ENCODE measurements at places on chromosomes 7 and 10. TPM values are rescaled to one million over a fixed set of nuclear protein-coding genes. Genes with fewer than 3 reads are reported as not detected.

The CLEC5A gene
- total RNA-seq, result 0.55 TPM

The NPS gene
- total RNA-seq, result not detected

The RAB19 gene
- 21.9 TPM for total RNA-seq

The SFTPA1 gene
- not detected for total RNA-seq

The TACC2 gene
- total RNA-seq, result 113 TPM

The TAS2R3 gene
- 2.1 TPM for total RNA-seq

The PRTFDC1 gene
- 6.2 TPM for total RNA-seq

The CDNF gene
- total RNA-seq, result 1.7 TPM

The TRIM56 gene
- total RNA-seq, result 36.2 TPM

DNA sequence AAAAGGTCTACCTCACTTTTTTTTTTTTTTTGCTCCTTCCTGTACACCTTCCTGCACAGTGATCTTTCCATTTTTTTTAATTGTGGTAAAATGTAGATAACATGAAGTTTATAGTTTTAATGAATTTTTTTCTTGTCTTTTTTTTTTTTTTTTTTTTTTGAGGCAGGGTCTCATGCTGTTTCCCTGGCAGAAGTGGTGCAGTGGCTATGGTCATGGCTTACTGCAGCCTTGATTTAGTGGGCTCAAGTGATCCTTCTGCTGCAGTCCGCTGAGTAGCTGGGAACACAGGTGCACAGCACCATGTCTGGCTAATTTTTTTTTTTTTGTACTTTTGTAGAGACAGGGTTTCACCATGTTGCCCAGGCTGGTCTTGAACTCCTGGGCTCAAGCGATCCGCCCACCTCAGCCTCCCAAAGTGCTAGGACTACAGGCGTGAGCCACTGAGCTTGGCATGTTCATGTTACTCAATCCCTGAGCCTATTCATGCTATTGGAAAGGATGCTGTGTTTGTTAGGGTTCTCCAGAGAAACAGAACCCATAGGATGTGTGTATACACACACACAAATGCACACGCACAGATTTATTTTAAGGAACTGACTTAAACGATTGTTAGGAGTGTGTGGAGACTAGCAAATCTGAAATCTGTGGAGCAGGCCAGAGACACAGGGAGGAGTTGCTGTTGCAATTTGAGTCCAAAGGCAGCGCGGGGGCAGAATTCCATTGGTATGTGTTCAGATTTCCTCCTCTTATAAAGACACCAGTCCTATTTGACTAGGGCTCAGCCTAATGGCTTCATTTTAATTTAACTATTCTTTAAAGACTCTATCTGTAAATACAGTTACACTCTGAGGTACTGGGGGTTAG, 29.1 kb downstream of the GALNT11 start:
- no peak for DNase-seq

DNA sequence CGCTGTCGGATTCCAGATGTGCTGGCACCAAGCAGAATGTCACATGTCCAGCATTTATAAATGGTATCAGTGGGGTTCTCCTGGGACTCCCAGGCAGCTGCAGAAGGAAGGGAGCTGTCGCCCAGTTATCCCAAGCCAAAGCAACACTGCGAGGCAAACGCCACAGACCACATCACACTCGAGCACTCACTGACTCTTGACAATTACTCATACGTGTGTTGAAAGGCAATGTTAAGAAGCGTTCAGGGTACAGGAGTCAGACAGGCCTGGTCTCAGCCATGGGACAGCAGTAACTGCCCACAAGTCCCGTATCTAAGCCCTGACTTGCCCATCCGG, 113.4 kb downstream of the DIP2C start:
- no peak for DNase-seq

DNA sequence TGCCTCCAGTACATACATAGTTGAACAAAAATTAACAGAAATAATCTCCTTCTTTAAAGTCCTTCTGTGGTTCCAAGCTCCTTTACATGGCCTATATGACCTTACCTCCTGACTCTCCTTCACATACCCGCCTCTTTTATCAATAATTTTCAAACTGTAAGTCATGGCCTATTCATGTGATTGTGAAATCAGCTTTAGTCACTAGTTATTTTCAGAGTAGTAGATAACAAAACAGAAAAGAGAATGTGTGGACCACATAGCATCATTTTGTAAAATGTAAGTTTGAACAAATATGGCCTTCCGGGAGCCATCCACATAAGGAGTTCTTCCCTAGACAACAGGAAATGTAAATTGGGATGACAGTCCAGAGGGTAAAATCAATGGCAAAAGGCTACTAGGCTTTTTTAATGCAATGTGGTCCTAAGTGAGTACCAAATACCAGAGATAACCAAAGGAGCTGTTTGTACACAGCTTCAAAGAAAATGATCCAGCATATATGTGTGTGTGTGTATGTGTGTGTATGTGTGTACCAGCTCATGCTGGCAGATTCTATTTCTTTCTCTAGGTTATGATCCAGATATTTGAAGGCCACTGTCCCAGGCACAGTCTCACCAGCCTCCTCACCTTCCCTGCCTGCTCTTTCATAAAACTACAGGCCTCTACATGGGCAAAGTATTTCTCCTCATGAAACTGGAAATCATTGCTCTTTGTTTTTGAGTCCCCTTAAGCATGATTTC, 12.3 kb upstream of the FAM133B start:
- no peak for DNase-seq

- DNase-seq, result no peak
Measured at GRCh38 chr7:37709631-37710509, 26.3 kb downstream of the GPR141 start.

- DNase-seq, result no peak
Measured at GRCh38 chr10:7239312-7239985, 171.4 kb downstream of the SFMBT2 start.

GRCh38 chr7:46493196-46493595, 572.1 kb upstream of the IGFBP3 start:
- no peak for DNase-seq

- DNase-seq, result no peak
Measured at GRCh38 chr10:62085404-62085803, 183.2 kb downstream of the RTKN2 start.

DNA sequence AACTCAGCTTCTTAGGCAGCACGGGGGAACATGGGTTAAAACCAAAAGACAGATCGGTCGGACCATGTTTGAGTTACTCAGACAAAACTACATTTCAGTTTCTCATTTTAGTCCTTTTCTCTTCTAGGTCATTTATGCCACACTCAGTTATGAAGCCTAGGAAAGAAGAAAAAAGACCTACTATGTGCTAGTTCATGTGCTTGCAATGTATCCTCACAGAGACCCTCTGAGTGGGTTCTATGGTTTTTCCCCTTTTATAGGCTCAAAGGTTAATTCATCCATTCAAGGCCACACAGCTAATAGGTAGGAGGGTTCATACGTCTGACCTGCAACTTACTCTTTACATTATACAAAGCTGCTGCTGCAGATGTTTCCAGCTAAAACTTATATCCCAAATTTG, 104.7 kb upstream of the ZNF438 start:
- no peak for DNase-seq

GRCh38 chr10:123458933-123459332, 207.2 kb upstream of the GPR26 start:
- DNase-seq, result no peak

- no peak for DNase-seq
Measured at GRCh38 chr7:123681561-123681960, 25.9 kb downstream of the LMOD2 start.

DNA sequence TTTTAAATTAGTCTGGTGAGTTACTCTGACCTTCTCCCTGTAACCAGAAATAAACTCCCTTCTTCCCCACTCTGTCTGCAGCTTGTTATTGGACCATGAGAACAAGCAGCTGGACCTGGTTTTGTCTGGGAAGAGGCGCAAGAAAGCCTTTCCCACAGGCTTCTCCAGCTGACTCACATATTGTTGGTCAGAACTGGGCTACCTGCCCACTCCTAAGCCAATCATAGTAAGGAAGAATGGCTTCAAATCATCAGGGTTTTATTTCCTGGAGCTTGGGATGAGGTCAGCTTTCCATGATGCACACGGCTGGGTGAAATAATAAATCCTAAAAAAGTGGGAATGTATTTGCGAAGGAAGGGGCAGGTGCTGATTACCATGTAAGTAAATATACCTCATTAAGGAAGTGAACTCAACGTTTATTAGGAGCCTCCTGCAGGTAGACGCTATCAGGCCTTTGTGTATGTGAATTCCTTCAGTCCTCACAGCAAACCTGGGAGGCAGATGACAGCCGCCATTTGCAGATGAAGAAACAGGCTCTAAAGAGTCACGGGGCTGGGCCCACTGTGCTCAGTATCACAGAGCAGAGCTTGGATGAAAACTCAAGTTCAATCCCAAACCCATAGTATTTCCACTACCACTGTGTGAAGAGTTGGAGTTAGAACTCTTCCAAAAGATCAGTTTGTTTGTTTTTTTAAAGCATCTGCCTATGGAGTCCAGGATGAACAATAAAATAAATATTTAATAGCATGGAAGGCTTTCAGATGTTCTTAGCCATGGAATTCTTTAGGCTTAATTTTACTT, 32.8 kb downstream of the IL15RA start:
- DNase-seq, result peak; percentile 87

DNA sequence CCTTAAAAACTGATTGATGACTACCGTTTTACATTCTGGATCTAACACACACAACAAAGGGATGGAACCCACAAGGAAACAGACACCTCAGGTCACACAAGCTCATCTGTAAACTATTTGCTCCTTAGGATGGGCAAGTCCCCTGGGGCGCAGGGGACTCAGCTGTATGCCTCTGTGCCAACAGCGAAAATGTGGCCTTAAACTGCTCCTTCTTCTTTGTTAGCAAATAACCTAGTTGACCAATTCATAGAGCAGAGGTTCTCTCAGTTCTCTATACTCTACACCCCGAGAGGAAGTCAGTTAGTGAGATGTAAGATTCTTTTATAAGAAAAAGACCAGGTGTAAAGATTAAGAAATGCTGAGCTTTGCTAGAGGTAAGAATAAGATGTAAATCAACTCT, 181.9 kb upstream of the PRSS58 start:
- DNase-seq, result no peak

DNA sequence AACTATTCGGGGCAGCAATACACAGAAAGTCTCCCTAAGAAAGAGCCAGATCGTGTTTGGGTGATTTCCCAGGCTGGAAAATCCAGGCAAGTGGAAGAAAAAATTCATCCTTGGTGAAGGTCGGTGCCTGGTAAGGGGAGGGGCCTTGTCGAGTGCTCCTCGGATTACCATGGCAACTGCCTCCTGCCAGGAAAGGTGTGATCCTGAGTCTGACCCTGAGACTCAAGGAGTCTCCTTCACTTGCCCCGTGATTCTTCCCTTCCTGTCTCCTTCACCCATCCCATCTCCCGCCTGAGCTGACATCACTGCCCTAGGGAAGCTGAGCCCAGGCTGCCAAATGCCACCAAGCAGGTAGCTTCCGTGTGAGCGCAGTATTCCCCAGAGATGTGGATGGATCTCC, 112.2 kb downstream of the MYL10 start:
- no peak for DNase-seq

DNA sequence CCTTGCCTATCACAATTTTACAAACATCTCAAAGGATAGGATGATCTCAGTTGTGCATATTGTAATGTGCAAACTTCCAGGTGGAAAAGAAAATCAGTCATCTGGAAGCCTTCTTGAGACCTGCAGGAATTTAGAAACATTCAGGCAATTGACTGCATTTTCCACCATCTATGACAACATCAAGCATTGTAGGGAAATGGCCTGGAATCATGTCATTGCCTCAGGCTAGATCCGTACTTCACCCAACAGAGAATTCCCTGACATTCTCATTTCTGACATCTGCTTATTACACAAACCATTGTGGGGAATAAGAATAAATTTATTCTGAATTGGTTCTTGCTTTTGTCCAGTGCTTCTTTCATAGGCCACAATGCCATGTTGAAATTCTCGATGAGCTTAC, 124.9 kb upstream of the NPVF start:
- DNase-seq, result no peak

DNA sequence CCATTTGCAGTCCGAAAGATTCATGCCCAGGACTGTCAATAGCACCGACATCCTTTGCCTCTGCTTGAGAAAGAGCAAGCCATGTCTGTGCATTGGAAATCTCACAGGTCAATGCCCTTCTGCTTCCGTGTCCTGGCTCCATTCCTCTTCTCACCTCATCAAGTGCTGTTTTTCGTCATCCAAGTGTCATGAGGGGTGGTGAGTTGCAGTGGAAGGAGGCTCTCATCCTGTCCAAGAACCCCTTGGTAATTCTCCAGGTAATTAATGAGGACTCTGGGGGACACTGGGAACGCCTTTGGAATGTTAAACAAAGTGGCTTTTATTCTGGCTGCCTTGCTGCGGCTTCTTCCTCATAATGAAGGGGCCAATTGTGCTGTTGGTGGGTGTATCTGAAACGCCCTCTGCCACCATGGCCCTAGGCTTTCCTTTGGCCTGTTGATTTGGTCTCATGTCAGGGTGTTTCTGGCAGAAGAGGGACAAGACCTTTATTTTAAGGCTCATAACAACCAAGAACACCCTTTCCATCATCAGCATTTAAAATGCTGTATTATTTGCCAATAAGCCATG, 57.7 kb downstream of the PPP1R3C start:
- DNase-seq, result no peak

- no peak for DNase-seq
Measured at GRCh38 chr7:71626206-71626605, 494.3 kb downstream of the GALNT17 start.

- no peak for DNase-seq
Measured at GRCh38 chr7:3043544-3044371, at the start of gene CARD11. TSS of gene CARD11 (minus strand) at chr7:3043867. CDS start at chr7:2958506, 85,361 bp downstream.

DNA sequence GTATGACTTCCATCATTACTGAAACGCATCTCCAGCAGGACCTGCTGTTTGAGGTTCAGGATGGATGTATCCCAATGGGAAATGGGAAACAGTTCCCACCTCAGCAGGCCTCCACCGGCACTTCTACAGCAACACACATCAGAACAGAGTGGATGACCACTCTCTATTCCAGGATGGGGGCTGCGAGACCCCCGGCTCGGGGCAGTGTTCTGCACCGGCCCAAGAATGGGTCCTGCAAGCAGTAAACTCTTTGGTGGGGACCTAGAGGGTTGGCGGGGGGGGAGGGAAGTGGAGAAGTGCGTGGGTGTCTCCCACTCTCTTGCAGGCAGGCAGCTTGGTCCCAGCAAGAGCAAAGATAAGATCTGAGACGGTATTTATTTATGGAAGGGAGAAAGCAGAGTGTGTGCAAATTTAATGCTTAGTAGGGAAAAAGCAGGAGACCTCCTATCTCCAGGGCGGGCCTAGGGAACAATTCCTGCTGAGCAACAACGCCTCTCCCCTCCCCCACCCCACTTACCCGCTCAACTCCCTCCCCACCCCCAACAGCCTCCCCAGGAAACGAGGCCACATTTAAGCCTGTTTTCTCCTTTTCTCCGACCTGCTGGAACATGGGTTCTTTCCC, 4.0 kb downstream of the SFMBT2 start:
- DNase-seq, result peak; percentile 14

- DNase-seq, result peak; percentile 26
Measured at GRCh38 chr7:65846008-65846570, 26.8 kb upstream of the VKORC1L1 start.

- no peak for DNase-seq
Measured at GRCh38 chr10:30853066-30853465, 178.6 kb downstream of the ZNF438 start.
